ENCODE measurements at places on chromosomes 5 and 9.

DNA sequence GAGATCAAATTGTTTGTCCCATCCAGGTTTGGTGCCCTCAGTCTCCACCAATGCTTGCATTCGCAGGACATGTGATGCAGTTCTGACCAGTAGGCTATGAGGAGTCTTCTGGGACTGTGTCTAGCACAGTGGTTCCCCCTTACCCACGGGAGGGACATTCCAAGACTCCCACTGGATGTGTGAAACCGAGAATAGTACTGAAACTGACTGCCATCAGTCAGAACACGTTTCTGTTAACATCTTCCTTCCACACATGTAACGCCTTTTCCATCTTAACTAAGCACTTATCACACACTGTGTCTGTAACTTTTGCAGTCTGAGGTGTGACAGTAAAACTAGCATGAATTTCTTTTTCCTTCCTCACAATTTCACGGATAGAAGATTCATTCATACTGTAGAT is 74.7 kb downstream of the PTTG1 start:
- no peak for DNase-seq

DNA sequence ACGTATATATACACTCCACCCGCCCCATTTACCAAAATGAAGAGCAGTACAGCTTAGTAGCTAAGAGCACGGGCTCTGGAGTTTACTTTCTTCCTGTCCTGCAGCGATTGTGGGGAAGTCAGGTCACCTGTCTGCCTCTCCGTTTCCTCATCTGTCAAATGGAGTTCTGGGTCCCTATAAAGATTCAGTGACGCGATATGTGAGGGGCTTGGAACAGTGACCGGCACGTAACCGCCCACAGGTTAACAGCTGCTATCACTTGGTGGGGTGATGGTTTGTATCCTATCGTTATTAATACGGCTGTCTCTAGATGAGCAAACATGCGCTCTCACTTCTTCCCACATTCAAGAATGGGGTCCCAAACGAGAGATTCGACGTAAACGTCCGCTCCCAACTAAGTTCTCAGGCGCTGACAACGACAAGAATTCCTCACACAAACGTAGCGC is 426 bp downstream of the FAM114A2 start:
- DNase-seq: peak; percentile 2

- DNase-seq: no peak
These were observed 31.4 kb upstream of the SPTLC1 start for GRCh38 chr9:92146610-92147009.

DNA sequence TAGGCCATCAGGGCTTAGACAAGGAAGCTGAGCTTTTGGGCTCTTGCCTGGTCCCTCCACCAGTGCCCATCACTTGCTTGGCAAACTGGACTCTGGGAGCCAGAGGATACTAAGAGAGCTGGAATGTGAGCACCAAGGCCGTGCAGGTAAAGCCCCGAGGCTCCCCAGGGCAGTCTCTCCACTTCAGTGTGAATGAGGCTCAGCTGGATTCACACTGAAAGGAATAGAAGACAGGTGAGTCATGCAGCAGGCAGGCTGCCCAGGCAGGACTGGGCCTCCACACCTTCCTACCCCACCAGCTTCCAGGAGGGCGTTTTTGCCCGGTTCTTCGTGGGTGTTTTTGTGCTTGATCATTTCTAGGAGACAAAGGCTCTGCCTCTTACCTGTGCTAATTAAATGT is 7.3 kb upstream of the CTSV start:
- no peak for DNase-seq

DNA sequence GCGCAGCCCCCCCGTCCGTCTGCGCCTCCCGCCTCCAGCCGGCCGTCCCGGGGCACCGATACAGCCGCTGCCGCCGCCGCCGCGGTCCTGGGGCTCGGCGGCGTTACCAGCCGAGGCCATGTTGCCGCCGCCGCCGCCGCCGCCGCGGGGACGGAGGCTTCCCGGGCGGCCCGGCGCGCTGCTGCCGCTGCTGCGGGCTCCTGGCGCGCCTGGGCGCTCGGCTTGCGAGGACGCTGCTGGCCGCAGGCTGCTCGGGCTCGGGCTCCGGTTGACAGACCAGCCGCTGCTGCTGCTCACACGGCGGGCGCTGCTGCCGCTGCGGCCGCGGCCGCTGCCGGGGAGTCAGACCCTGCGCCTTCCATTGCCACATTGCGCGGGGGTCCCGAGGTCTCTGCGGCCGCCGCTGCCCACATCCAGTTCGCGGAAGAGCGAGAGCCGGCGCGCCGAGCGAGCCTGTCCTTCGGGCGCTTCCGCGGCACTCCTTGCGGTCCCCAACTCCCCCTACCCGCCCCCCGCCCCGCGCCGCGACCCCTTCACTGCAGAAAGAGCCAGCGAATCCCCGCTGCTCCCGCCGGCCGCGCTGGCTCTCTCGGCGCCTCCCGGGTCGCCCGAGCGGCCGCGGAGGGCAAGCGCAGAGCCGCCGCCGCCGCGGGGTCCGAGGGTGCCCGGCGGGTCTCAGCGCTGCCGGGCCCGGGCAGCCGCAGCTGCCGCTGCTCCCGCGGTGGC is 8.4 kb downstream of the PTCH1 start:
- DNase-seq: no peak
